ENCODE measurements at places on chromosomes 12 and 14. TPM values are rescaled to one million over a fixed set of nuclear protein-coding genes. Genes with fewer than 3 reads are reported as not detected.

The MYF6 gene
- total RNA-seq: not detected

The TROAP gene
- total RNA-seq: 8.1 TPM

The ST8SIA1 gene
- total RNA-seq: not detected

The ISM2 gene
- under 0.01 TPM for total RNA-seq

The PRKAB1 gene
- total RNA-seq: 25.2 TPM

The CIT gene
- 26.7 TPM for total RNA-seq

The TAS2R31 gene
- total RNA-seq: 5.2 TPM

The KRT73 gene
- total RNA-seq: not detected

The COX8C gene
- not detected for total RNA-seq

The MYG1 gene
- 40.3 TPM for total RNA-seq

The SERPINA6 gene
- not detected for total RNA-seq

The ARL6IP4 gene
- 297 TPM for total RNA-seq

All from epithelial cell of umbilical artery (primary cell).